ENCODE measurements at places on chromosomes 3 and 15. TPM values are rescaled to one million over a fixed set of nuclear protein-coding genes. Genes with fewer than 3 reads are reported as not detected.

PLOD2 gene
- 317 TPM for total RNA-seq

IL12A gene
- total RNA-seq: 4.1 TPM

FBXO40 gene
- under 0.01 TPM for total RNA-seq

CSTA gene
- total RNA-seq: 1.1 TPM

CPN2 gene
- total RNA-seq: not detected

UCN2 gene
- 1.2 TPM for total RNA-seq

FETUB gene
- not detected for total RNA-seq

PLSCR4 gene
- 18.1 TPM for total RNA-seq

CCR2 gene
- not detected for total RNA-seq

KCNMB3 gene
- total RNA-seq: 1.5 TPM

ARNT2 gene
- total RNA-seq: 3.7 TPM

COL6A5 gene
- under 0.01 TPM for total RNA-seq

CYP8B1 gene
- not detected for total RNA-seq

SYNPR gene
- total RNA-seq: not detected

GOLGA8N gene
- 11.4 TPM for total RNA-seq

TRIM59 gene
- 30.2 TPM for total RNA-seq

TJP1 gene
- total RNA-seq: 69.4 TPM

MGLL gene
- 25.1 TPM for total RNA-seq

CPEB1 gene
- total RNA-seq: 35.2 TPM

SKOR1 gene
- total RNA-seq: 0.12 TPM

RYR3 gene
- not detected for total RNA-seq

C2CD4A gene
- 0.12 TPM for total RNA-seq

C3orf22 gene
- total RNA-seq: not detected

SLC24A5 gene
- not detected for total RNA-seq

PIF1 gene
- total RNA-seq: 28.8 TPM

SCAMP2 gene
- 21.2 TPM for total RNA-seq

HYAL1 gene
- total RNA-seq: 0.66 TPM

ST3GAL6 gene
- 12.9 TPM for total RNA-seq

TOP2B gene
- 113 TPM for total RNA-seq

RARB gene
- 44.8 TPM for total RNA-seq

CCDC54 gene
- total RNA-seq: not detected

MYD88 gene
- total RNA-seq: 11.9 TPM
